ENCODE measurements at places on chromosomes 7 and 10. TPM values are rescaled to one million over a fixed set of nuclear protein-coding genes. Genes with fewer than 3 reads are reported as not detected.

CTAGE4 gene
- 1.4 TPM for total RNA-seq

GRCh38 chr7:95322854-95323253 lies 1.5 kb downstream of the PON1 start:
- DNase-seq: no peak

FBXL13 gene
- total RNA-seq: 0.18 TPM

DNA sequence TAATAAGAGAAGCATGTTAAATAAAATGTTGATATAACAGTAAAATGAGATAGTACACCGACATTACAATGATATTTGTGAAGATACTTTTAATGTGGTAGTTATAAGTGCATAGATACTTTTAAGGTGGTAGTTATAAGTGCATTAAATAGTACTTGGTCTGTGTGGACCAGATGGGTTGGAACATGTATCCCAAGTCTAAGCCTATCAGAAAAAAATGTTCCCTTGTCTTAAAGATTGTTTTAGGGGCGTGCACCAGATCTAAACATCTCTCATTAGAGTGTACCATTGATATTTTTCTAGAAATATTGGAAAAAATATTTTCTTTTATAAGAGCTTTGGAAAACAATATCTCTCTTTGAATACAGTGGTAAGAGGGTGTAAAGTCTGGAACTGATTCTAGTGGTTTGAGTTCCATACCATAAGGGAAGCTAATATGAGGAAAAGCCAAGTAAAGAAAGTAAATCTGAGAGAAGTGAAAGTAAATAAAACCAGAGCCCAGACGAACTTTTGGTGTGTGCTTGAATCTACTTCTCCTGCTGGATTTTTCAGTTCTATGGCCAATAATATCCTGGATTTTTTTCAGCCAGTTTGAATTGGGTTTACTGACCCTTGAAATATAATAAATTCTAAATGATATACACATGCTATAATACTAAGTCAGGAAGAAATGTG lies 175.3 kb downstream of the MBL2 start:
- DNase-seq: no peak

GAD2 gene
- not detected for total RNA-seq

GRCh38 chr10:49613882-49614241 lies at the start of gene CHAT:
CHAT (plus strand) TSS chr10:49614037; CDS start chr10:49614190, 153 bp downstream.
- no peak for DNase-seq

UPK3BL2 gene
- total RNA-seq: 8.5 TPM

- no peak for DNase-seq
These were observed 81.9 kb upstream of the TRIL start for GRCh38 chr7:29039821-29040578.

OR2A1 gene
- not detected for total RNA-seq

C7orf33 gene
- total RNA-seq: not detected

DNA sequence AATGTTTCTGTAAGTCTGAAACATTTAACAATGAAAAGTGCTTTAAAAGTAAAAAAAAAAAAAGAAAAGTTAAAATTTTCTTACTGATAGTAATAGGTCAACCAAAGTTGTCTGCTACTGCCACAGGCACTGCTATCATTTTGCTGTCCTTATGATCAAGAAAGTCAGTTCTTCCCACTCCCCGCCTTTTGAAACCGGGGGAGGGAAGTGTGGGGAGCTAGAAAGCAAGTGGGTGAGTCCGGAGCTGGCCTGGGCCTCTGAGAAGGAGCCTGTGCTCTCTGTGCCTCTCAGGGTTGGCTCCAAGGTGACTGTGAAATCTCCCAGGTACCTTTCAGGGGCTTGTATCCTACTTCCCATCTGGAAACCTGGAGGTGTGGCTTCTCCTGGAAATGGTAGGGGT lies 7.3 kb downstream of the C7orf57 start:
- DNase-seq: no peak

BRAT1 gene
- 15.6 TPM for total RNA-seq

MTURN gene
- total RNA-seq: 2.8 TPM

CHCHD3 gene
- total RNA-seq: 20.5 TPM

DNA sequence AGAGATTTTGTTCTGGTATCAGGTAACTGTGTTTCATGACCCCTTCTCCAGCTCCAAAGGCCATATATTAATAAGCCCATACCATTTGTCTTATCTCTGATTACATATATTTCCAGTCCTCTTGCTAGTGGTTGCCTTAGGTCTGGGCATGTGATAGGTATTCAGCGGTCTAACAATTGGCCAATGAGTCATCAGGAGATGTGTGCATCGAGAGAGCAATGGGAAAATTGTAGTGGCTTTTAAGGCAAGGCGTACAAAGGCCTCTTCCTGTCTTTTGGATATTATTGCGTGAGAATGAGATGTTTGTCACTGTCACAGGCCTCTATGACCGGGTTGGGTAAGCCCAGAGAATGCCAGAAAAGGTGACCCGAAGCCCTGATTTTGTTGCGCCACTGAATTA lies 38.6 kb upstream of the SFRP5 start:
- DNase-seq: no peak

PTN gene
- total RNA-seq: 0.38 TPM

DNA sequence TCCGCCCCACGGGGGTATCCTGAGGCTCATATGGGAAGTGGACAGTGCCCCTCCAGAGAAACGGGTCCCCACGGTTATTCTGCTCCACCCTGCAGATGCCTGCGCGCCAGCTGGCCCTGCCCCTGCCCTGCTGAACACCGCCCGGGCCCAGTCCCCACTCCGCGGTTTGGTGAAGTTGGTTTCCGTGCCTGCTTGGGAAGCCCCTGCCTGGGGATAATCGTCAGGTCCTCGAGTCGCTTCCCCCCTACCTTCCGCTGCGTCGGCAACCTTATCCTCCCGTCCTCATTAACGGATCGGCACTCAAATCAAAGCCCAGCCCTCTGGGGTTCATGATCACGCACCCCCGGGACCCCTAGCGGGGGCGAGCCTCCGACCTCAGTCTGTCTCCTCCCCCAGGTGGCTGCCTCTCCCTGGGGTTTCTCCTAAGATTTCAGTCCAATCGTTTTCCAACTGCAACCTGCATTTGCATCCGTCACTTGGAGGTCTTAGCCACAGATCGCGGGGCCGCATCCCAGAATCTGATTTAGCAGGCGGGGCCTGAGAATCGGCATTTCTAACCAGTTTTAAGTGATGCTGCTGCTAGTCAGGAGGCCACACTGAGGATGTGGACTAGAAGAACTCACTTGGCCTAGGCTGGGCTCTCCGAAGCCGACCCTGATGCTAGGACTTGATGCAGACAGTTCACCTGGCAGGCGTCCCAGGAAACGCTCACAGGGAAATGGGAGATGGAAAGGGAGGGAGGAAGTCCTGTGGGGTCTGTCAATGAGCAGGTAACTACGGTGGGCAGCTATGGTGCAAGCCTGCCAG lies 27.6 kb downstream of the WDR86 start:
- no peak for DNase-seq

DNA sequence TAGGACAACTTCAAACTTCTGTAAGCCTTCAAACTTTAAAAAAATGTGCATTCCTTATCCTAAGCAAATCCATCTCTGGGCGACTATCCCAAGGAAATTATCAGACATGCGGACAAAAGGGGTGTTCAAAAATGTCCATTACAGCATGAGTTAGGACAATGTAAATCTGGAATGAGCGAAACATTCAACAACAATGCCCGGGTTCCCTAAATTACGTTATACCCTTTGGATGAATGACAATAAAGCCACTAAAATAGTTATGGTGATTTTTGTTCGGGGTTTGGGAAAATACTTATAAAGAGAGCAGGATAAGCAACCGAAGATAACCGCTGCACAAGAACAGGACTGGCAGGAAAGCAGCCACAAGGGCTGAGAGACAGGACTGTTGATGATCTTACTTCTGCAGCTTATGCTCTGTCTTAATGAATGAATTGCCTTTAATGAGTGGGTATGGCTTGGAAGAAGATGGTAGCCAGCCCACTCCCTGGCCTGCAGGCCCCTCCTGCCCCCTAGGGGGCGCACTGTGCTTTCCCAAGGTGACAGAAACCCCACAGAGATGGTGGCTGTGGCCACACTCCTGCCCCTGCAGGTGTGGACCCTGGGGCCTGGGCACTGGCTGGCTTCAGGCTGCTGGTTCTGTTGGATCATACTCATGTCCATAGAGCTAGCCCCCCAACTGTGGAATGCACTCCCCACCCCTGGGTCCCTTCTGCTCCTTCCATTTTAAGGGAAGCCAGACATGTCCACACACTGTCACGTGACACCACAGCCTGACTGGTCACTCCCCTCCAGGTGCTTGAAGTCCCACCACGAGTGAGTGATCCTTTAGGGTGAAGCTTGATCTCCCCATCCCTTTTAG lies 45.0 kb downstream of the ZCCHC24 start:
- DNase-seq: no peak

DNA sequence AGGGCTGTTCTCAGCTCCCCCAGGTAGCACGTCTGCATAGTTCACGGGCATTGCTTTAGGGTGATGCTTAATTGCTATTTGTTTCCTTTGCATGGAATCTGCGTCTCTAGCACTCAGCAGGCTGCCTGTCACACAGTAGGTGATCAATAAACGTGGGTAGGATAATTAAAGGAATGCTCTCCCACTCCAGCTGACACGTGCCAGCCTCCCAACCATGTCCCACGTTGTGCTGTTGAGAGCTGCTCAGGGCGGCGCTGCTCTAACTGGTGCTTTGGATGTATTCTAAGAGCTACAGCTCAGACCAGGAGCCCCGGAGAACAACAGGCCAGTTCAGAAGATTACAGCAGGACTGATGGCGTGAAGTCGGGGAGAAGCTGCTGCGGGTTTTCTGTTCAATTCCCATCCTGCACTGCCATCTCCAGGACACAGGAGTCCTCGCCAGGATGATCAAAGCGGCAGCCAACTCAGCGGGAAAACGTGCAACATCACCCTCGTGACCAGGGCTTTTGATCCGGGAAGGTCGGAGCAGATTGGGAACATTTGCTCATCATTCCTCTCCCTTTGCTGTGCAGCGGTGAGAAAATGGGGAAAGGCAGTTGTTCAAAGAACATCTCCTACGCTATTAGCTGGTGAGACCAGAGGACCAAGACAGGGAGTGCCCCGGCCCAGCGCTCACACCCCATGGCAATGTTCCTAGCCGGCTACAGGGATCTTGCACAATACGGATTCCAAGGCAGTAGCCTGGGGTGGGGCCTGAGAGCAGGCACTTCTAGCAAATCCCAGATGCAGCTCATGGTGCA lies 50.5 kb upstream of the FOXK1 start:
- peak; percentile 55 for DNase-seq

SUN3 gene
- total RNA-seq: not detected

MYH16 gene
- not detected for total RNA-seq

DNA sequence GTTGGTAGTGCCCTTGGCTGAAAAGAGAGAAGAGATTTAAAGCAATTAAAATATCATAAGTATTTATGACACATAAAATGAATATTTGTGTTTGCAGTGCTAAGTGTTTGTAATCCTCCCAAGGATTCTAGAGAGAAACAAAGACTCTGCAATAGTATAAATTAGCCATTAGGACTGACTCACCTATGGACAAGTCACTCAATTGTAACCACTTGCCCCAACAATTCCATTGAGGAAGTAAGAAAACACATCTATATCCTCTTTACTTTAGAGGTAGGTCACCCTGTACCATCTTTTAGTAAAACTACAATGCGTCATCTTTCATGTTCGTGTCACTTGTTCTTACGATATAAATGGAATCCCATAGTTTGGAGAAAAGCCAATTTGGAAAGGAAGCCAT lies 85.7 kb upstream of the INHBA start:
- no peak for DNase-seq

DNA sequence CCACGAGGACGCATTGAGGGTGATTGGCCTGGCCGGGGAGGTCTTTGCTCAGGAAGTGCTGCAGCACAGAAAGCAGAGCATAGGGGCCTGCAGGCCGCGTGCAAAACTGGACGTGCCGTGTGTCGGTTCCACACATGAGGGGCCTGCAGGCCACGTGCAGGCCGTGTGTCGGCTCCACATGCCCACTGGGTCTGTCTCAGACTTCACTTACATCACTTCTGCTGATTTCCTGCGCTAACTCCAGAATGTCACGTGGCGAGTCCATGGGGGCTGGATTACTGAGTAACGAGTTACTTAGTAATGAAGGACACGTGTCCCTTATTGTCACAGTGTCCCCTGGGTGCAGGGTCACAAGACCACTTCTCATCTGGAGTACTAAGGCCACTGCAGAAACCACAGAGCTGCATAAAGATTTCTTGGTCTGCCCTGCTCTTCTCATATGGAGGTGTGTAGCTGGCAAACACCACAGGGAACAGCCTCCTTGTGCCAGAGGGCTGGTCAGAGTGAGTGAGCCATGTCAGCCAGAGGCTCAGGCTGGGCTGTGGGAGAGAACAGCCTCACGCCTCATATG lies 60.8 kb downstream of the GDI2 start:
- peak; percentile 64 for DNase-seq

CALHM2 gene
- total RNA-seq: 3.6 TPM

GRCh38 chr7:925601-926000 lies 28.9 kb downstream of the ADAP1 start:
- peak; percentile 45 for DNase-seq

DNA sequence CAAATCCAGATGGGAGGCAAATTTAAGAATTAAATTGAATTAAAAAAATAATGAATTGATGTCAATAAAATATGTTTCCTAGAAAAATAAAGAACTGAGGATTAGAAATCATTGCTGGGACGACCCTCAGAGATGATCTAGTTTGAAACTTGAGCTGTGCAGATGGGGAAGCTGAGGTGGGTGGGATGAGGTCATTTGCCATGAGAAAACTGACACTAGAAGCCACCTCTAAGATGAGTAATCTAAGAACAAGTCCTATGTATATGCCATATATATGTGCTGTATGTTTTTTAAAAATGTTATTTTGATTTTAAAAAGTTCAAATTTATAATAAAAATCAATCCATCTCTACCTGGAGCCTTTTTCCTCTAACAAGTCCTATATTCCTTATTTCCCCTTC lies 135.7 kb downstream of the RSU1 start:
- DNase-seq: no peak

DNA sequence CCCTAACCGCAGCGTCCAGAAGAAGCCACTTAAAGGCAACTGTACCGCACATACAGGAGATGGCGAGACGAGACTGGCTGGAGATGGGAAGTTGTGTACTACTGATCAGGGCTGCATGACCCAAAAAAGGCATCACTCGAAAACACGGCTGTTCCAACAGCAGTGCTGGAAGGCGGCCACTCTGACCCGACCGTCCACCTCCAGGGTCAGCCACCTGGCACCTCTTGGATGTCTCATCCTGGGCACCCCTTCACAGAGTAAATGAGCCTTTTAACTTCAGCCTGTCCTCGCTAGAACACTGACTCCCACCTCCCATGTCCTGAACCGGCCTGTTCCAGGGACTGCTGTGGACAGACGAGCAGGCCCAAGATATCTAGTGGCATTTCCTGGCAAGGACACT lies 180.7 kb downstream of the DIP2C start:
- DNase-seq: no peak

- DNase-seq: no peak
These were observed 110.0 kb downstream of the LRMDA start for GRCh38 chr10:75541411-75541810.

CPVL gene
- total RNA-seq: 5.0 TPM

- DNase-seq: no peak
These were observed 107.2 kb upstream of the FAM180A start for GRCh38 chr7:135855846-135856245.

SH2D4B gene
- total RNA-seq: not detected

SSC4D gene
- 2.5 TPM for total RNA-seq

GRCh38 chr10:97708976-97709946 lies 4.3 kb upstream of the MARVELD1 start:
- DNase-seq: no peak

PTER gene
- 13.2 TPM for total RNA-seq
